ENCODE measurements at places on chromosomes 2 and 18. TPM values are rescaled to one million over a fixed set of nuclear protein-coding genes. Genes with fewer than 3 reads are reported as not detected.

ILKAP gene
- 18.6 TPM for total RNA-seq

- DNase-seq = peak; percentile 87
Observed at GRCh38 chr2:109382951-109383350, 230.8 kb downstream of the SEPTIN10 start.

DNA sequence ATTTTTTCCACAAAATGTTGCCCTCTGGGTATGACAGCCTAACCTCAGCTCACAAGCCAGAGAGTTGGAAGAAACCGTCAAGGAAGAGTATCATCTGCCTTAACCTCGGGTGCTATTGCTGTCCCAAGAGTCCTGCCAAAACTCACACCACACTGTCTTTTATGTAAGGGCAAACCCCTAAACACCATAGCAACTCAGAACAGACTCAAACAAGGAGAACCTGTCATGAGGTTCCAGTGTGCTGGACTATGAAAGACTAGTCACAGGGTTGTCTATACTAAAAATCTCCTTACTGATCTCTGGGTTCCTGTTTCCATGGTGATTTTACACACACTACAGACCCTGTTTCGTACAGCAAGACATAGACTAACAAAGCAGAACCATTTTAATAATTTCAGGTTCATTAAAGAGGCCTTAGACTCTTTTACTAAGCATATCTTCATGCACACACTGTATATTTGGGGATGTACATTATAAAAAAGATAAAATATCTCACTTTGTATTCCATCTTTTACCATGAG is 159.8 kb downstream of the PKP4 start:
- DNase-seq = no peak

DNA sequence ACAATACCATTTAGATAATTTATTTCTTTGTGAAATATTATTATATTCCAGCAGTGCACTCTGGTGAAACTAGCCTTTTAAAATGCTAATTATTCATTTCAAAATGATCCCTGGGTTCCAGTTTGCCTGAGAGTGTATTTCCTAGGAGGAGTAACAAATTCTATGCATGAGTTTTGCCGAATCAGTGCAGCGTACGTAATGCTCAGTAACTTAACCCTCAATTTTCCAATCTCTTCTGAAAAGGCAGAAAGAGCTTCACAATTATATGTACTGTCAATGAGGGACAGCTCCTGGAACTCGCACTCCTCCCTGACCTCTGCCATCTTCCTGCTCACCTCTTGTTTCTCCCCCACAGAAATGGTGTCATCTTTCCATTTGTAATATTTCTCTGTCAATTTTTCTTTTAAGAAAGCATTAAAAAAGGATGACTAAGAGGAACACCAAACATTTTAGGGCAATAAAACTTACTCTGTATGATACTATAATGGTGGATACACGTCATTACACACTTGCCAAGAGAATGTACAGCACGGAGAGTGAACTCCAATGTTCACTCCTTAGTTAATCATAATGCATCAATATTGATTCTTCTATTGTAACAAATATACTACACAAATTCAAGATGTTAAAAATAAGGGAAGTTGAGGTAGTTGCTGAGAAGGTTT is 25.7 kb upstream of the XIRP2 start:
- no peak for DNase-seq

- DNase-seq = no peak
Observed at GRCh38 chr18:39276764-39277163, 1711.2 kb upstream of the CELF4 start.

DNA sequence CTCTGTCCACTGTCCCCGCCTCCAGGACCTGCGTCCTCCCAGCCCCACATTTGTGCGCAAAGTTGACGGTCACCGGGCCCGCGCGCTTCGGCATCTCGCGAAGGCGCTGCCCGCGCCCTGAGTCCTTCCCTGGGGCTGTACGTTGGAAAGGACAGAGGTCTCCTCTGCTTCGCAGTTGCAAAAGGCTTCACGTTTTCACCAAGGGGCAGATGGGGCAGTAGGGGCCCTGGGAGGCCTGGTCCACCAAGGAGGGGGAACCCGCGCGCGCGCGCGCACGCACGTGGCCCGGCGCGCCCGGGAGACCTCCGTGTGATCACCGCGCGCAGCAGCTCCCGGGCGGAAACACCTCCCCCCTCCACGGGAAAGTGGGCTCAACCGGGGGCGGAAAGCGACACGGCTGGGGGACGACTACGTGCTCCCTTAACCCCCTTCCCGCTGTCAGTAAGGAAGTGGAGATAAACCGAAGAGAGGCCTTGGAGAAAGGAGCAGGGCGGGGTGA is 21.9 kb downstream of the TEX44 start:
- no peak for DNase-seq
